AG09319 (cell line): ENCODE measurements at places on chromosomes 6 and 20.

DNA sequence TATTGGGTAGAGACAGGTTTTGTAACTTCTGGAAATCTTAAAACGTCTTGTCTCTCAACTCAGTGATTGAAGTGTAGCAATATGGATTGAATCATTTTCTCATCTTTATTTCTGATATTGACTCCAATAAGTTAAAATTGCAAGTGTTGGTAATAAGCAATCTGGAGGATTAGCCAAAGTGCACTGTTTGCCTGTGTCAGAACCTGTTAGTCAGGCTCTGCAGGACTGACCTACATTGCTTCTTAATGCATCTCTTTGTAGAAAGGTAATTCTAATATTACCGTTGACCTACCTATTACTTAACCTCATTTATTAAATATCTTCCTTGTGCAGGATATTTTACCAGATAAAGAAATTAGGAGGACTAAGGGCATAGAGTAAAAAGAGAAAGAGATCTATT is 484.0 kb upstream of the CITED2 start:
- DNase-seq = no peak

GRCh38 chr20:57995381-57995977 is 233.0 kb downstream of the ANKRD60 start:
- DNase-seq = no peak

DNA sequence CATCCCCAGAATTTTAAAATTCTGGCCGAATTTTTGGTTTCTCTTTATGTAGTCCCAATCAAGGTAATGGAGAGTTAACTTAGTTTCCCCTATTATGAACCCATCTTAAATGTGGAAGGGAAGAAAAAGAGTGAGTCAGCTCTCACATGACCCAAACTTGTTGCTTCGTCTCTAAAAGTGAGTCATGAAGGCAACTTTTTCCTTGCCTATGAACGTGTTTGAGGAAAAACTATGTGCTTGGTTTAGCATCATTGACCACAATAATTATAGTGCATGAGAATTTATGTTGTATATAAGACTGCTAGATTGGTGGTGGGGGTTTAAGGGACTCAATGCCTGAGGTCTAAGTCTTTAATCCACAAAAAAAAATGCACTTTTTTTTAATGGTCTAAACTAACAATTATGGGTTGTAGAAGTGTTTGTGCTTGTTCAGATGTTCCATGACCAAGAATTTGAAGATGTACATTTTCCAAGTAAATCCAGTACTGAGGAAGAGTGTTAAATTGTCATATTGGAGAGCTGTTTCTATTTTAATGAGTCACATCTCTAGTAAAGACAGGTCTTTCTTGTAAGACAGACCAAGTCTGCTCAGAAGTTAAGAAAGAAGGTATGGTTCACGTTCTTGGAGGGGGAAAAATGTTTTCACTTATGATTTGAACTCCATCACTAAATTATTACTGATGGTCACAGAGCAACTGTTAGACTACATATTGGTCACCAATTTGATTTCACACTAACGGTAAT is 409.9 kb upstream of the MARCKS start:
- DNase-seq = peak; percentile 72

- DNase-seq = no peak
These were observed 301.2 kb downstream of the PLCB1 start for GRCh38 chr20:8433291-8433690.

DNA sequence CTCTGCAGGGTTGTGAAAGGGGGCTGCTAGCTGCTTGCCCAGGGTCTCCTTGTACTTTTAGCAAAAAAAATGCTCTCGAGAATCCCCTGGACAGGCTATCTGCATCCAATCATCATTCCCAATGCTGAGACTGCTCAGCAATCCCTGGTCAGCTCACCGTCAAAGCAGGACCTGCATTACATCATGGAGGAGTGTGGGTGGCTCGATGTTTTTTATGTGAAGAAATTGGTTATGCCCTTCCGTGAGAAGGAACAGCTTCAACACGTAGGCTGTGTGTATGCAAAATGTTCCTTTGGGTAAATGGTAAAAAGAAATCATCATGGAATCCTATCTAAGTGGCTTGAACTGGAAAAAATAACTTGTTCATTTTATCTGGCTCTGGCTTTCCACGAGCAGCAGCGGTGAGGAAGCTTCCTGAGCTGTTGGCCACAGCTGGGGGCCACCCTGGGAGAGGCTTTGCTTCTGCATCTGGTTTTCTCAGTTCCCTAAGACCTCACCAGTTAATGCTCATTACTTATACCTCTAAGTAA is 111.4 kb downstream of the FYN start:
- DNase-seq = no peak

GRCh38 chr20:46717818-46718541 is 8.5 kb downstream of the SLC2A10 start:
- DNase-seq = no peak

DNA sequence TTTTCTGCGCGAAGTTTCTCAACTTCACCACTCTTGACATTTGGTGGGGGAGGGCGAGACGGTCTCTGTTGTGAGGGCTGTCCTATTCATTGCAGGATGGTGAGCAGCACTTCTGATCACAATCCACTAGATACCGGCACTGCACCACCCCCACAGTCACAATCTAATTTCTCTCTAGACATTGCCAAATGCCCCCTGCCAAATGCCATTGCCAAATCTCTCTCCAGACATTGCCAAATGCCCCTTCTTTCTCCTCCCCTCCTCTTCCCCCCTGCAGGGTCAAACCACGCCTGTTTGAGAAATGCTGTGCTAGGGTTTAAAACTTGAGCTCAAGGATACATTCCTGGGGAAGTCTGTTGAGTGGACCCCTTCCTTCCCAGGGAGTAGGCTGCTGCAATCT is 603.5 kb upstream of the CDH4 start:
- DNase-seq = no peak

GRCh38 chr6:169045486-169045885 is 208.2 kb downstream of the THBS2 start:
- no peak for DNase-seq

- DNase-seq = no peak
These were observed 75.3 kb downstream of the UTRN start for GRCh38 chr6:144360401-144360800.

DNA sequence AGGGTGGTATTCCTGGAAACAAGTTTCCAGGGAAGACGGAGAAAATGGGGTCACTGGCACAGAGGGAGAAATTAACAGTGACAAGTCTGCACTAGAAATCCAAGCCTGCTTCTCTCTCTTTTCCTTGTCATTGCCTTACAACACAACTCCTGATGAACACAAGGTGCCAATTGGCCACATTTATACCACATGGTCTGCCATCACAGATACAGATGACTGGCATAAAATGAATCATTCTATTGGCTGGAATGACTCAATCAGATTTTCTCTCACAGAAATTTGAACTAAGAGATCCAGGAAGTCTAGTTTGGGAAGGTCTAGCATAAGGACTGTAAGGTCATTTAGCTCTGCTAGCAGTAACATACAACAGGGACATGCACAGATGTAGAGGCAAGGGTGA is 190.3 kb downstream of the LINC00237 start:
- no peak for DNase-seq

DNA sequence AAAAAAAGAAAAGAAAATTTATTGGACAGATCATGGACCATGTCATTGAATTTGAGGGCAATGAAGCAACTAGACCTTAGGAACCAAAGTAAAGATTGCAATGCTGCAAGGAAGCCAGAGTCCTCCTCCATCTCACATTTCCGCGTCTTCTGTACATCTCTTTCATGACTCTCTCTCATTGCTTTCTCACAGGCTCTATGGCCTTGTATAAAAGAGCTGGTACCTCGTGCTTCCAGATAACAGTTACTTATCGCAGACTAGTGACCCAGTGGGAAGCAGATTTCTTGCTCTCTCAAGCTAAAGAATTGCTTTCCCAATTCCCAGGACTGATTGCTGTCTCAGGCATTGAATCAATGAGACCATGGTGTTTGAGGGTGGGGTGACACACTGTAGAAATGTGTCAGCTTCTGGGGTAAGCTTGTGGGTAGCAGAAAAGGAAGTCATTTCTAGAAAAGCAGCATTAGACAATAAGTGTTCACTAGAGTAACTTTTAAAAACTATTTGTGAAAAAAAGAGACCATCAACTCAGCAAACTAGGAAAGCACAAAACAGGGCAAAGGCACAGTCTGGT is 635.3 kb downstream of the UTRN start:
- no peak for DNase-seq

DNA sequence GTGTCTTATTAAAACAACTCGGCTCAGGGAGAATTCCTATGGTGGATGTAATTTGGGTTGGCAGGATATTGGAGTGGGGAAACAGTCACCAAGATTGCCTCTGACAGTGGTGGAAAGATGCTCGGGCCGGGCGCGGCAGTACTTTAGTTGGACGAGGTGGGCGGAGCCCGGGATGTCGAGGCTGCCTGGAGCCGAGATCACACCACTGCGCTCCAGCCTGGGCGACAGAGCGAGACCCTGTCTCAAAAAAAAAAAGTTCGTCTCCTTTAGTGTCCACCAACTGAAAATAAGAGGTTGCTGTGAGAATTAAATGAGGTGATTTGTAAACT is 621 bp downstream of the NOL7 start:
- DNase-seq = no peak

GRCh38 chr6:53877151-53877550 is 82.3 kb downstream of the LRRC1 start:
- no peak for DNase-seq

- DNase-seq = no peak
These were observed 137.0 kb downstream of the MTHFD1L start for GRCh38 chr6:151002491-151002935.

DNA sequence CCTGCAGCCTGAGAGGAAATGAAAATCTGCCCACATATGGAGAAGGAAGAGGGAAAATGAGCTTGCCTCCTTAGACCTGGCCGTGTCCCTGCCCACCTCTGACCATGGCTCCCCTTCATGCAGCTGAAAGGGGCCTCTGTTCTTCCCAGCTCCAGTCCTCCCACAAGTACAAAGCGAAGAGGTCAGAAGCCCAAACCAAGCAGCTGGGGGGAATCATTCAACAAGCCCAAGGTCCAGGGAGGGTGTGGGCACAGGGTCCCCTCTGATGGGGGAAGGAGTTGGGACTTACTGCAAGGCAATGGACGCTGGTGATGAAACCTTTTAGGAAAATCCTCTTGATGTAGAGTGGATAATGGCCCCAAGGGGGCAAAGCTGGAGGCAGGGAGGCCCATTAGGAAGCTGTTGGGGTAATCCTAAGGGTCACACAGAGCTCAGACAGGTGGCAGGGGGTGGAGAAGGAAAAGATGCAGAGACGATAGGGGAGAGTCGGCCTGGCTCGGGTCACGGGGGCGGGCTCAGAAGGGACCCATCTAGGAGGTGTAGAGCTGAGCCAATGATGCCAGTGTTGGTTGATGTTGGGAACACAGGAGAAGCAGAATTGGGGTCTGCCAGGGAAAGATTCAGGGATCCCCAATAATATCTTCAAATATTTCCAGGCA is 16.1 kb upstream of the GRM4 start:
- DNase-seq = no peak

GRCh38 chr6:130873746-130874145 is 46.5 kb downstream of the SMLR1 start:
- no peak for DNase-seq

GRCh38 chr6:51108563-51109234 is 290.0 kb downstream of the TFAP2B start:
- no peak for DNase-seq
